Stimulated activated naive B cell treated with anti-CD40 and anti-IgM and Interleukin-4, amounts not matched to agents 10 μg/mL and 1 μg/mL and 100 μg/mL, for 72 hours (primary cell): ENCODE measurements at places on chromosomes 16 and 17.

- no peak for DNase-seq
These were observed 691.4 kb upstream of the EEF2KMT start for GRCh38 chr16:5789033-5789432.

DNA sequence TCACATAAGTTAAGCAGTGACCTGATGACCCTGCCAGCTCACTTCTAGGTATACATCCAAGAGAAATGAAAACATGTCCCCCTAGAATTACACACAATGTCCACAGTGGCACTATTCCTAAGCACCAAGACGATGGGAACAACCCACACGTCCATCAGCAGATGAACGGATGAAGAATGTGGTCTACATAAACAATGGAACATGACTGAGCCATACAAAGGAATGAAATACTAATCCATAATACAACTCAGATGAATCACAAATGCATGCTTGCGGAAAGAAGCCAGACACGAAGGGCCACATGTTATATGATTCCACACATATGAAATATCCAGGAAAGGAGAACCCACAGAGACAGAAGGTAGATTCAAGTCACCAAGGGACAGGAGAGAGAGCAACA is 17.4 kb downstream of the USP22 start:
- no peak for DNase-seq

DNA sequence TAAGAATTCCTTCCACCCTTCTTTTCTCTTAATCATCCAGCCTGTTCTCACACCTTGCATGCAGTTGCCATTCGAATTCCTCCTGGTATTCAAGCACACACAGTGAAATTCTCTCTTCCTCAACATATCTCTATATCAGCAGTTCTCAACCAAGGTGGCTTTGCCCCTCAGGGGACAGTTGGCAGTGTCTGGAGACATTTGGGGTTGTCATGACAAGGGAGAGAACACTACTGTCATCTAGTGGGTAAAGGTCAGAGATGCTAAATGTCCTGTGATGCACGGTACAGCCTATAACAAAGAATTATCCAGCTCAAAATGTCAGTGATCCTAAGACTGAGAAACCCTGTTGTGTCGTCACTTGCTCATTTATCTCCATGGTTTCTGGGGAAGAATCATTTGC is 94.8 kb upstream of the CPHXL start:
- no peak for DNase-seq

DNA sequence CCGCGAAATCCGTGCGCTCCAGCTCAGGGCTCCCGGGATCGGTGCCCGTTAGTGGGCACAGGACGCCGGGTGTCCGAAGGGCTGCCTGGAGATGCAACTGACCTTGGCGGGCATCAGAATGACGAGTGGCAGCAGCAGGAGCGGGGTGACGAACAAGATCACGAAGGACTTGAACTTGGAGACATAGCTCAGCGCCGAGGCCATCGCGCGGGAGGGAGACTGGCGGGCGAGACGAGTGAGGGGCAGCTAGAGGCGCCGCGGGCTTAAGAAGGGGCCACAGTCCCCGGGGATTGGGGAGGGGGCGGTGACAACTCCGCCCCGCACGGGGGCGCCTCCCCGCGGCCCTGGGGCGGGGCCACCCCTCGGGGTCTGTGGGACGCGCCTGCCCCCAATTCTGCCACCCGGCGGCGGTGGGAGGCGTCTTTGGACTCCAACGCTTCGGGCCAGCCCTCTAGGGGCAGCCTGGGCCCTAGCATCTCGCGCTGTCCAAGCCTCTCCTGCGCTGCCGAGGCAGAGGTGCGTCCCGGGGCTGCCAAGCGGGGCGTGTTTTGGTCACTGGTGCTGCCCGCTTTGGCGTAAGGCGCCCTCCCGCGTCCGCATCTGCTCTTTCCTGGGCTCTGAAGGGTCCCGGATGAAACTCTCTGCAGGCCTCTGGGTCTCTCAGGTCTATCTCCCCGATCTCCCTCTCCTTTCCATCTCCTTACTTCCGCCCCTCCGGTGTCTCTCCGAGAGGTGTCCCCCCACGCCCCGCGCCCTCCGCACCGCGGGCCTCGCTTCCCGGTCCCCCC is at the start of gene SLC13A5:
Gene SLC13A5, minus strand, starts transcription at position 240 of the 788 bp plus-strand sequence. Its CDS starts 36 bp downstream, at position 204.
- DNase-seq = no peak

DNA sequence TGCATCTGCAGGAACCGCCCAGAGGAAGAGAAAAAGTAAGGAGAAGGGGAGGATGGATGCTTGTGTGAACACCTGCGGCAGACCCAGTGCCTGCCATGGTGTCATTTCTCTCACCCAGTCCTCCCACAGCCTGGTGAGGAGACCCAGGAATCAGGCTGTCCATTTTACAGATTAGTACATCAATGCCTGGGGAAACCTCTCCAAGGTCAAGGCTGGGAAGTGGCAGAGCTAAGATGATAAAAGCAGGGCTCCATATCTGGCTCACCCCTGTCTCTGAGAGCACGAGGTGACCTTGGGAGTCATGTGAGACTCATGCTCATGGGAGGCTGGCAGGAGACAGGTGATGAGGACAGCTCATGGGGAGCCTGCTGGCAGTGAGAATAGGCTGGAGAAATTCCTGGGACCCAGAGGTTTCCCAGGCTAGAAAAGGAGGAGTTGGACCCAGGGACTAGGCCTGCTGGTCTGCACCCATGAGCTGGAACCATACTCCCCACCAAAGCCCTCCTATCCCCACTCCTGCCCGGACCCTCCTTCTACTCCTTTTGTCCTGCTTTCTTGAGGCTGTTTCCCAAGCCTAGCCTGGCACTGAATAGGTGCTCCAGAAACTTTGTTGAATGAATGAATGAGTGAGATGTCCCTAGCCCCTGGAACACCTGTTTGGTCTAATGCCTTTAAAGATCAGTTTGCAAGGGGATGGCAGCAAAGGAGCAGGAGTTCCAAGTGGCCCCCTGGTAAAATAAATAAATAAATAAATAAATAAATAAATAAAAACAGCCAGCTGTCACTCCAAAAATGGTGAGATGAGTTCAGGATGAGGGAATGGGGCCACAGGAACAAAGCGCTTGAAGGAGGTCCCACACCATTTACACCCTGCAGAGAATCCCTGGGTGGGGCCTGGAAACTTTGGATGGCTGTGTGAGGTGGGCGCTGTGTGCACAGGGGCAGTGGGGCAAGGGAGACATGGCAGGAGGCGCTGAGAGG is 1.6 kb downstream of the ZNF629 start:
- DNase-seq = no peak

GRCh38 chr16:51012396-51012795 is 138.7 kb downstream of the SALL1 start:
- no peak for DNase-seq

DNA sequence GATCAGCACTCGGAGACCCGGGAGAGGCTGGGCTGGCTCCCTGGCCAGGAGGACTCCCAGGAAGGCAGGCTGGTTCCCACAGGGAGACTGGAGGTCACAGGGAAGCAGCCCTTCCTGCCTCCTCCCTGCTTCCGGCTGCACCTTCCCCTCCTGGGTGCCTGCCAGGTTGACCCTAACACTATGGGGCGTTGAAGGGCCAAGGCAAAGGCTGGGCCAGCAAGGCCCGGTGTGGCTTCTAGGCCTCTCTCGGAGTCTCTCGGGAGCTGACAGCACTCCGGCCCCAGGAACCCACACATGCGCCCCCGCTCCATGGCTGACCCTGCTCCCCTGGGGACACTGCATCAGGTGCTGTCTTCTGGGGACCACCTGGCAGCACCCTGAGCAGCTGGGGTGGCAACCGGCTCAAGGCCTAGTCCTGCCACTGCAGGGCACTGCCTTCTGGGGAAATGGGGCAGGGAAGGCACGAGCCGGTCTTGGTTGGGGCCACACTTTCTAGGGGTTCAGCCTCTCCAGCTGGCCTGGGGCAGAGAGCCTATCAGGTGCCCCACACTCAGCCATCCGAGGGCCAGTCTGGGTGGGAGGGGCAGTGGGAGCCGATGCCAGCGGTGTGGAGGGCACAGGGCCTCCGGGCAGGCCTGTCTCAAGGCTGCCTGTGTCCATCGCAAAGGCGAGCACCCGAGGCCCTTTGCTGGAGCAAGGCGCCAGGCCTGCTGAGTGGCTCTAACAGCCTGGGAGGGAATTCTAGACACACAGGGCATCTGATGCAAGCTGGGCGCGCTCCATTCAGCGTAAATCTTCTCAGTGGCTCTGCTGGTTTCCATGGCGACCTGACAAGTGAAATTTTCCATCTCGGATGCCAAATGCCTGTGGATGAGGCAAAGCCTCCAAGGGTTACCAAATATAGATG is 5.6 kb upstream of the MTSS2 start:
- DNase-seq = no peak

DNA sequence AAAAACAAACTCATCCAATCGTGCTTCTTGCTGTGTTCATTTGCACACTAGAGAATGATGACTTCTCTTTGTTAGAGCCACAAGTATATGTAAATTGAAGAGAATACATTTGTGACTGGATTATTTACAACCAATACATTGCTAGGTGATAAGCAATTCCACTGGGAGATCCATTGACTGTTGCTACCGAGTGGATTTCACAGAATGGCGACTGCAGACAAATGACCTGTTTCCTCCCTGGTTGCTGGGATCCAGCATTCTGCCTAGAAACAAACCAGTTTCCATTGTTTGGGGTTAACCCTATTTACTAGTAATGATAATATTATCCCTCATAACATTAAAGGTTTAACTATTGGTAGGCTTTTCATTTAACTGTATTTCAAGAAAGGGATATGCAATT is 36.9 kb upstream of the CPHXL start:
- no peak for DNase-seq

- DNase-seq = no peak
These were observed 25.3 kb upstream of the FAAP100 start for GRCh38 chr17:81577278-81578000.

DNA sequence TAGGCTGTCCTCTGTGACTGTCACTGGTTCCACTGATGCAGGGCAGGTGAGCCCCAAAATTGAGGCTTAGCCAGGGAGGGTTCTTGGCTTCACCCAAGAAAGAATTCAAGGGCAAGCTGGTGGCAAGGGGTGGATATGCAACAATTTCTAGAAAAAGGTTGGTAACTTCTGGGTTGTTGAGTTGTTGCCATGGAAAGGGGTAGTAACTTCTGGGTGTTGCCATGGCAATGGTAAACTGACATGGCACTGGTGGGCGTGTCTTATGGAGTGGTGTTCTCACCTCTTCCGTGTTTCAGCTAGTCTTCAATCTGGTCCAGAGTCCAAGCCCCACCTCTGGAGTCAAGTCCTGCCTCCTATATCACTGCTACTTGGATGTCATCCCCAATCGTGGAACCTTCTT is 9.5 kb upstream of the GUCY2D start:
- no peak for DNase-seq

- no peak for DNase-seq
These were observed 171.7 kb downstream of the ABCC12 start for GRCh38 chr16:47983999-47984580.

DNA sequence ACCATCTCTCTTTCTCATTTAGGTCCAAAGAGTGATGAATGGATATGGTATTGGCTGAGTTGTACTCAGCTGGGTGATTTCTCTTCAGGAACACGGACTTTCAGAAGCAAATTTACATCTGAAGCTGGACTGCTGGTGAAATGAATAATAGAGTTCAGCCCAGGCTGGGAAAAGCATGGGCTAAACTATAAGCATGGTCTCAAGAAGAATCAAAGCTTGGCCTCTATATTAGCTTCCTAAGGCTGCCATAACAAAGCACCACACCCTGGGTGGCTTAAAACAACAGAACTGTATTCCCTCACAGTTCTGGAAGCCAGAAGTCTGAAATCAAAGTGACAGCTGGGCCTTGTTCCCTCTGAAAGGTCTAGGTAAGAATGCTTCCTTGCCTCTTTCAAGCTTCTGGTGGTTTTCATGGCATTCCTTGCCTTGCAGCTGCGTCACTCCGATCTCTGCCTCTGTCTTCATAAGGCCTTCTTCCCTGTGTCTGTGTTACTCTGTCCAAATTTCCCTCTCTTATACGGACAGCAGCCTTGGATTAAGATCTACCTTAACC is 89.8 kb upstream of the CES5A start:
- DNase-seq = no peak

DNA sequence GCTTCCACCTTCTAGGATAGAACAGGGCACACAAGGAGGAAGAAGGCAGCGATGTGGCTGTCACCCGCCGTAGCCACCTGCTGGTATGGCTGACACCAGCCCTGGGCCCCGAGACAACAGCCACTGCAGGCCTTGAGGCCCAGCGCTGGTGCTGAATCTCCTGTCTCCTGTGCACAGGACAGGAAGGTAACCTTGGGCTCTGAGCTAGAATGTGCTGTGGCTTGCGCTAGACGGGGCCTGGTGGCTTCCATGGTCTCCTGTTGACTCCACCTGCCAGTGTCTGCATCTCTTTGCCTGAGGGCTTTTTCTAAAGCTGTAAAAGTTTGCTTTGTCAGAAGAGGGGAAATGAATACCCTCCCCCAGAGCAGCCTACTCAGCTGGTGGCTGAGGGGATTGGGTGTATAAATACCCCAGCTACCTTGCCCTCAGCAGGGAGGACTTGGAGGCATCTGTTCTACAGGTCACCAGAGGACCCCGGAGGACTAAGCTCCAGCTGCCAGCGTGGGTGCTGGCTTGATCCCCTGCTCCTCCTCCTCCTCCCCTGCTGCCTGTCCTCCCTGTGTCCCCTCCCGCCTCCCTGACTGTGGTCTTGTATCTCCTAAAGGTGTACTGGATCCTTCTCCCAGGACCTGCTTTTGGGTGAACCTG is 76.1 kb upstream of the SDK2 start:
- DNase-seq = no peak

DNA sequence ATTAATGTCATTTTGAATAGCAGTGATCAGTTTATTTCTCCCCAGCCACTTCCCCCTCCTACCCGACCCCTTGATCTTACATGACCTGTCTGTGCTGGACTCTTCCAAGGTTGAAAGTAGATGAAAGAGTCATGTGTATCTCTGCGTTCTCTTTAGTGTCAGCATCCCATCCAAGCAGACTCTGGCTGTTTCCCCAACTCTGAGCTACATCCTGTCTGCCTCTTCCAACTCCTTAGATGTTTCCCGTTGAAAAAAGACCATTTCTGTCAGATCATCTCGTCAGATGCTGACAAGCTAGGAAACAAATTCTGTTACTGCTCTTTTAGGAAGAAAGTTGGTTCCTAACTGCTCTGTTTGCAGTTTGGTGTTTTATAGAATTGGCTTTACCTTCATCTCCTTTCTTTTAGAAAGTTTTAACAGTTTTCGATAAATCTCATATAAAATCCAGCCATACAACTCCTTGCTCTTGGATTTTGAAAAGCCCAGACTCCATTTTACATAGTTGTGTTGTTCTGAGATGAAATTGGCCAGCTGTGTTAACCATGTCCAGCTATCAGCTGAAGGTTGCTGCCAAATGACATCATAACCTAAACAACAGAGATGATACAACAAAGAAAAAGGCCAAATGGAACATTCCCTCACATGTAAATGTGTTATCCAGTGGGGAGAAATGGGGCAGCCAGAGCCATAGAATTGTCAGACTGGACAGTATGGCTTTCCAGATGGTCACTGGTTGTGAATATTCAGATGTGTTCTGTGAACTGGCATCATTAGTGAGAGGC is 43.5 kb downstream of the CYB561 start:
- no peak for DNase-seq

- DNase-seq = no peak
These were observed 537 bp downstream of the SLC35B1 start for GRCh38 chr17:49707246-49707607.
